ENCODE measurements at places on chromosomes 3 and 15. TPM values are rescaled to one million over a fixed set of nuclear protein-coding genes. Genes with fewer than 3 reads are reported as not detected.
A peak's percentile ranks its signal among the peaks of the same experiment; 100 is the strongest.

Gene KIF23
- 0.38 TPM for total RNA-seq

Gene LRRC34
- total RNA-seq: 1.6 TPM

Gene IL5RA
- not detected for total RNA-seq

Gene PSMA4
- total RNA-seq: 109 TPM

Gene SCG5
- not detected for total RNA-seq

DNA sequence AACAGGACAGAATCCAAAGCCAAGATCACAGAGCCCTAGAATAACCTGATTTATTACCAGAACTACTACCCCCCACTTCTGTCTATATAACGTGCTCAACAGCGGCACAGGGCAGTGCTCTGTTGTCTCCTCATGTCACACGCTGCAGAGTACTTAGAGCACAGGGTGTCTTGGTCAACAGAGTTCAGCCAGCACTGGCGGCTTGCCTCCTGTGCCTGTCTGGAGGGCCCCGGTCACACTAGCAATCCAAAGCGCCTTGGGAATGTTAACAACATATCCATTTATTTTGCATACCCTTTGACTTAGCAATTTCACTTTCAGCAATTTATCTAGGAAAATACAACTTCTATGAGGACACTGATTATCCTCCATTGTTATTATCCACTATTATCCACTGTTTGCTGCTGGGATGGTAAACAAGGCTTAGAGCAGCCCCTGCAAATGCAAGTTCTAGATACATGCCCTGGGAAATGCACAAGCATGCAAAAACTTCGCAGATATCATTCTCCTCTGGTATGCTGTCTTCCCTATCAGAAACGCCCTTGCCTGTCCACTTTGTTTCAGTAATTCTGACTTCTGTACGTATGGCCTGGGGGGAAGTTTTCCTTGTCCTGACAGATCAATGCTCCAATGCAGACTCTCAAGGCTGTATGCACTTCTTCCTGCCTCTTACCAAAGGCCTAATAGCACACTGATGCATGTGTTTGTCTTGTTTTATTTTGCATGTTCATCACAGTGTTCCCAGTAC, 86.2 kb upstream of the OCA2 start:
- DNase-seq: peak; percentile 67

- no peak for DNase-seq
Observed at GRCh38 chr3:183202004-183202722, 39.6 kb upstream of the LAMP3 start.

DNA sequence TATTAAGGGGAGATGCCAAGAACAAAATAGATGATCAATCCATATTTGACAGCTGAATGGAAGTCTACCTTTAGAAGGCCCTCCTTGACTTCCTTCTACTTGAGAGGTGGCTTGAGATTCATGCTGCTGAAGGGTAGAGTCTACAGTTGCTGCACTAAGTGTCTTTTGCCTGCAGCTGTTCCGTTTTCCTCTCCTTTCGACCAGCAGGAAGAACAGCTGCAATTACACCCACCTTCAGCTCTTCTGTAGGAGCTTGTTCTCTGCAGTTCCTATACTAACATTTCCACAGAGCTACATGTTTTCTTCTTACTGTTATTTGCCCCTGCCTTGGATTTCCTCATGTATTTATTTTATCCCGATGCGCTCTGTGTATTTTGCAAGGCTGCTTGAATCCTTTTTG, 79.1 kb downstream of the ARRDC4 start:
- no peak for DNase-seq

GRCh38 chr3:52046186-52046901, 10.0 kb downstream of the DUSP7 start:
- no peak for DNase-seq

DNA sequence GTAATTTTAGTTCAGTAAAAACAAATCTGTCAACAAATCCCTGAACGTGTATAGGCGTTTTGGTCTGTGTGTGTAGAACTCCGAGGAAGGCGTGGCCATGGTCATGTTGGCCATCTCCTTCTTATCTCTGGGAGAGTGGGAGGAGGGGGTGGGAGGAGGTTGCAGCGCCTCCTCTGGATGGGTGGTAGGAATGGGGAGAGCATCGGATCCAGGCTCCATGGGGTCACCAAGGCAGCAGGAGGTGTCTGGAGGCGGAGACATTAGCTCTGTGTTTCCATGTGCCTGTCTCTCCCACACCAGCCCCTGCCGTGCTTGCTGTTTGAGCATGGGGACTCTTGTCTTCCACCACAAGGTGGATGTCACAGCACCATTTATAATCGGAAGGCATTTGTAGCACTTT, 34.5 kb upstream of the TRPM1 start:
- no peak for DNase-seq

DNA sequence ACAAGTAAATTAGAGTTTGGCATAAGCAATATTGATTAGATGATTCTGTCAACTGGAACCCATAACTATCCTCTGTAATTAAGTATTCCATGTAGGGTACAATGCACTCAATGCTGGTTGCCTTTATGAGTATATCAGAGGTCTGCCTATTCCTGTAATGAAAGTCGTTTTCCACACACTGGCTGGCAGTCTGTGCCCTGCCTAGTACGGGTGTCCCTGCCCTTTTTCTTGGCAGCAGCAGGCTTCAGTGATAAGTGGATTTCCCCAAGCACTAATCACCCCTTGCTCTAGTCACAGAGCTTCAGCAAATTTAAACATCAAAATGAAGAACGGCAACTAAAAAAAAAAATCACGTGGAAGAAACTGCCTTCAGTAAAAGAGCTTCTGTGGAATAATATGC, 294.8 kb upstream of the STT3B start:
- no peak for DNase-seq

DNA sequence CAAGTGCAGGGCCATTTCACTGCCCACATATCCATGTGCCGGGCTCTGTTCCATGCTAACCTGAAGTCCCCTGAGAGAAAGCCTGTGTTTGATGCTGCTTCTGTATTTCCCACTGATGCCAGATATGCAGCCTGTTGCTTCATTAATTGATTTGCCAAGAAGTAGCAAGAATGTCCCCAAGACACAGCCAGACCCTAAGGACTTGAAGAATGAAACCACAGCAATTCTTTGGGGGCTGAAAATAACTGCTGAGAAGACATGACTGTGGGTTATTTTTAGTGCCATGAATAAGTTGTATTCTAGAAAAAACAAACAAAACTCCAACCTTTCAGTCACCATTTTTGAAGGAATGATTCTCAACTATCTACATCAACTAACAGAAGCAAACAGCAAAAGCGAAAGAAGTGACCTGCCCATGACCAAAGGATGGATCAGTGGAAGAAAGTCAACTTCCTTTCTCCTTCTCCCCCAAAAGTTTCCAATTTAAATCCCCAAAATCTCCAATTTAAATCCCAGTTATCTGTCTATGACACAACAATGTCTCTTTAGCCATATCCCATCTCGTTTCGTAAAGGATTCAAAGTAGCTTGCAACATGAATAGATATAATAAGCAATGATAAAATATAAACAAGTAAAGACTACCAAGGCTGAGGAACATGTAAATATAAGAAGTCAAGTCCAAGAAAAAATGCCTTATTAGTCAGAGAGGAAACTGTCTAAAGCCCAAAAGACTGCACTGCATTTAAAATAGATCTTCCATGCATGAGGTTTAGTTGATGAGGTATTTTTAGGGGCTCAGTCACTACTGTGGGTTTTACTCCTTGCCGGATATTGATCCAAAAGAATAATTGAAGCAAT, 226.8 kb downstream of the DTWD1 start:
- DNase-seq: no peak
